Ascending aorta (tissue), 2 donors: ENCODE measurements at places on chromosomes 6 and 20. TPM values are rescaled to one million over a fixed set of nuclear protein-coding genes. Genes with fewer than 3 reads are reported as not detected.
A peak's percentile ranks its signal among the peaks of the same experiment; 100 is the strongest.

DNA sequence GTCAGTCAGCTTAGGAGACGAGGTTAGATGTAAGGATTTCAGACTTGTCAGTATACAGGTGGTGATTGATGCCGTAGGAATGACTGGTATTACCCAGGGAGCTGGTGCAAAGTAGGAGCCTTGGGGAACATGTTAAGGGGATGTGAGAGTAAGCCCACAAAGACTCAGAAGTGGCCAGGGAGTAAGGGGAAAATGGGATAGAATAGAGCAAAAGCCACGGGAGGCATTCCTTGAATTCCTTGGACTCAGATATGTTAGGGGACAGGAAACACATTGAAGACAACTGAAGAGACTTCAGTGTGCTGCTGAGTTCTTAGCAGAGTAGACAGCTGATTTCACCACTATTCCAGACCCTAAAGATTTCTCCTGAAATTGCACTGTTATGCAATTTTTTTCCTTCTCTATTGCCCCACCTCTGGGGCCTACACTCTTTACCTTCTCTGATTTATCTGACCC lies 1.2 kb upstream of the ACAT2 start:
- no peak for DNase-seq

- peak; percentile 27 for DNase-seq
Observed at GRCh38 chr20:25284131-25284601, 36.3 kb downstream of the PYGB start.

DNA sequence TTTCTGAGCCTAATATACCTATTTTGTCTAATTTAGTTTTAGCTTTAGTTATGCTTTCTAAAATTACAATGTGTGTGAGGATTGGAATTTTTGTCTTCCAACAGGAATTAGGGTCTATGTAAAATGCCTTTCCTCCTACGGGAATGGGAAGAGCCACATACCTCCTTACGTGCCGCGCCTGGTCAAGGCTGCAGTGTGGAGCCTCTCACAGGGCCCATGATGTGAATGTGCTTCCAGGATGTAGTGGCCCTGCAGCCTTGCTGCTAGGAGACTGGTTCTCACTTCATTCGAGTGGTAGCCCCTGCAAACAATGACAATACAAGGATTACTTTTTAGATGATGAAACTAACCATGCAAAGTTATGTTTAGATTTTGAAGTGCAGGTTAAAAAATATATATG lies 110.2 kb downstream of the SOBP start:
- DNase-seq: no peak

DNA sequence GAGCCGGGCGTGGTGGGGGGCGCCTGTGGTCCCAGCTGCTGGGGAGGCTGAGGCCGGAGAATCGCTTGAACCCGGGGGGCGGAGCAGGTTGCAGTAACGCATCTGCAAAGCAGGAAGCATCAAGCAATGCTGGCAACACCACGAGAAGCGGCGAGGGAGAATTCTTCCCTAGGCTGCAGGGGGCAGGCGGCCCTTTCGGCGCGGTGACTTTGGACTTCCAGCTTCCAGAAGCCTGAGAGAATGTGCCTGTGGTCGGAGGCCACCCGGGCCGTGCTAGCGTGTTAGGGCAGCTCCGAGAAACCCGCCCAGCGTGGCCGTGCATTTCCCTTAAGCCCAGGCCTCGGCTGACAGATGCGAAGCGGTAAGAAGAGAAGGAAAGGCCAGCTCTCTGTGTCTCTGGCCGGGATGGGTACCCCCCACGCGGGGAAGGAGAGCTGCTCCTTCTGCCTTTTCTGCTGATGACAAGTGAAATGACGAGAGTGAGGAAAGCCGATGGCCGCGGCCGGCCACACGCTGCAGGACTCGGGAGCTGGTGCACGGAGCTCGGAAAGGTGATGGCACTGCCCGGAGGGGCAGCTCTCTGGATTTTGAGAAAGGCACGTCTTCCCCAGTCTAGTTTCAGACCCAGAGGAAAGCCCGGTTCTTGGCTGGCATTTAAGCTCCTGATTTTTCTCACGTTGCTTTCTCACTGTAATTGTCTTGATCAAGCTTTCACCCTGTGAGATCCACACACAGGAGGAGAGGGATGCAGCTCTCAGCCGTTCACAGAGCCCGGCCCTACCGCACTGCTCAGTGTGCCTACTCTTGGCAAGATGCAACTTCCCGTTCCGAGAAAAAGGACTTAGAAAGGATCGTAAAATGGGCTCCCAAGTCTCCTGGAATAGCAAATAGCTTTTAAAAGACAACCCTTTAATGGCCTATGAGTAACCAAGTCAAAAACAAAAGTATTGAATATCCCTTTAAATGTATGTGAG lies 68.3 kb upstream of the EXOC2 start:
- no peak for DNase-seq

DNA sequence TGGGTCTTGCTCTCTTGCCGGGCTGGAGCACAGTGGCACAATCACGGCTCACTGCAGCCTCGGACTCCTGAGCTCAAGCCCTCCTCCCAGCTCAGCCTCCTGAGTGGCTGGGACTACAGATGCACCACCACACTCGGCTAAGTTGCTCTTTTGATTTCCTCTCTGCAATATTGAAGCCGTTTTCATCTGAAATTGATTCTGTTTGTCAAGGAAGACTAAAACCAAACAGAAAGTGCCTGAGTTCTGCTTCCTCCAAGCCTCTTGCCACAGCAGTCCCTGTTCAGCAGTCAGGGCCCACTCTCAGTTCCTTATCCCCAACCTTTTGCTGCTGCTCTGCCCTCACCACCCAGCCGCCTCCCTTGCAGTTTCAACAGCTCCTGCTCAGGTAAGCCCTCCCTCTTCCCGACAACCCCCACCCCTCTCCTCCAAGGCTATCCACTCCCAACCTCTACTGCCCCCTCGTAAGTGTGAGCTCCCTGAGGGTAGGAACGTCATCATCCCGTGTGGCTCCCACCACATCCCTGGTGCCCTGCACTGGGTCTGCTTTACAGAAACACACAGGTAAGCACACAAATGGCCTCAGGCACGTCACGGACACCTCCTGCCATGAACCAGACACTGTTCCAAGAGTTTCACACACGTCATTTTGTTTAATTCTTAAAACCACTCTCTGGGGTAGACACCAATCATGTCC lies 70.7 kb upstream of the TAB2 start:
- no peak for DNase-seq

DNA sequence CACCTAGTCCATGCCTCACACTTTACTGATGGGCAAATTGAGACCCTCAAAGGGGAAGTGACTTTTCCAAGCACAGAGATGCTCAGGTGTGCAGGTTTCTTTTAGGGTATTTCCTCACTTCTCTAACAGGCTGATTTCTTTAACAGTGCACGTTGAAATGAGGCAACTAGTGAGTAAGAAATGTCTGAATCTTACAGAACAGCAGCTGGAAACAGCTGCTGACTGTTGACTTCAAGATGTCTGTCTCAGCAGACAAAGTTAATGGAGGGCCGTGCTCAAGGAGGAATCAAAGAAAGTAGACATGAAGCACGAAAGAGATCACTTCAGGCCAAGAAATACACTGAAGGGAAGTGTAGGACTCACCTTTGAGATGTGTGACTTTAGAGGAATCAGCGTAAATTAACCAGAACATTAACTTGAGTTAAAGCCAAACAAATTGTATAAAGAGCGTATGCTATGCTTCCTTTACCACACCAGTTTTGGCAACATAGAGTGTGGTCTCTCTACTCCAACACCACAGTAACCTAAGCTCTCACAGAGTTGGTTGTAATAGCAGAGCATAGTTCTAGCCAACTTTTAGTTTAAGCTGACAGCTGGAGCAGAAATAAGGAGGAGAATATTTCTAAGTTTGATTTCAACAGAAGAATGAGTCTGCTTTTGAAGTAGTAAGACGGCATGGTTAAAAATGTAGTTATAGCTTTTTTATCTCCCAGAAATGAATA lies 60.9 kb downstream of the SAMD3 start:
- no peak for DNase-seq

DNA sequence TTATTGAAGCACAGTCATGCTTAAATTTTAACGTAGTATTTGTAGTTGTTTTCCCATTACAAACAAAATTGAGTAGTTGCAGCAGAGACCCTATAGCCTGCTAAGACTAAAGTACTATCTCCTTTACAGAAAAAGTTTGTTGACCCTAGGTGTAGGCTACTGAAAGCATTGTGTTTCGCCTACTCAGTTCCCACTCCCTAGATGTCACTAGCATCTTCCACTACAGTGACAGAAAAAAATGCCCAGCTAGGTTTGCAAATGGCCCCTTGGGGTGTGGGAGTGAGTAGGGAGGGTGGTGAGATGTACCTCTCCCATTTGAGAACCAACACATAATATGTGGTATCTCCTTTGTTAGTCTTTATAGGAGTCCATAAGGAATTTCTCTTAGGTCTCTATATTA lies 34.5 kb downstream of the UBR2 start:
- no peak for DNase-seq

HLA-DOB gene
- not detected for total RNA-seq

- peak; percentile 67 for DNase-seq
Observed at GRCh38 chr6:159788753-159789376, 537 bp downstream of the TCP1 start.

- peak; percentile 65 for DNase-seq
Observed at GRCh38 chr20:24991897-24992486, 559 bp downstream of the APMAP start.

DNA sequence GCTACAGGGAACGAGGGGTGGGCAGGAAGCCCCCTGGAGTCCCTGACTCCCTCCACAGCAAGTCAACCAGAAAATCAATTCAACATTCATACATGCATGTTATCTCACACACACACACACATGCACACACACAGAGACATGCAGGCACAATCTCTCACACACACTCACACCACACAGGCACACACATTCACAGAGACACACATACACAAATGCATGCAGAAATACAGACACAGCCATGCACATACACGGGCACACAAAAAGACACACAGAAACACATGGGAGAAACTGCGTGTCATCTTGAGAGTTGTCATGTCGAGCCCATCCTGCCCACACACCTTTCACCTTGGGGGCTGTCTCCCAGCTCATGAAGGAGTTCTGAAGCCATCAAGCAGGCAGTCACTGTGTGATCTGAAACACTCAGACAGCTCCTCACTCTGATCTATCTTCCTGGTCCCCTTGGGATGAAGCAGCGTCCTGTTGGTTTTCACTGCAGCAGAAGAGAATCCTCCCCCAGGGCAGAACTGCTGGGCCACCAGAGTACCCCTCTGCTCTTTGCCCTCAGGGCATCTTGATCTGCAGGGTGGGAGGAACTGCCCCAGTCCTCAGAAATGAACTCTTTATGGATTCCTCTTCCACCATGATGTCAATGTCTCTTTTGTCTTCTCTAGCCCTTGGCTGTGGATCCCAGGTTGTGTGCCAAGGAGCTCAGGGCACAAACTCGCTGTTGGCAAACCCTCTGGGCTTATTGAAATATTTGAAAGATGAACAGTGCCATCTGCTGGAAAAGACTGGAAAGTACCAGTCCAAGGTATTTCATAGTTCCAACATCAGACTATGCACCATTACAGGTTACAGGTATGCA lies 8.8 kb downstream of the RAET1L start:
- DNase-seq: no peak

HCK gene
- 16.8 TPM for total RNA-seq

- no peak for DNase-seq
Observed at GRCh38 chr6:36743538-36744303, 46.1 kb downstream of the RAB44 start.

SLC44A4 gene
- not detected for total RNA-seq

CENPW gene
- not detected for total RNA-seq

GRM4 gene
- total RNA-seq: not detected

DNA sequence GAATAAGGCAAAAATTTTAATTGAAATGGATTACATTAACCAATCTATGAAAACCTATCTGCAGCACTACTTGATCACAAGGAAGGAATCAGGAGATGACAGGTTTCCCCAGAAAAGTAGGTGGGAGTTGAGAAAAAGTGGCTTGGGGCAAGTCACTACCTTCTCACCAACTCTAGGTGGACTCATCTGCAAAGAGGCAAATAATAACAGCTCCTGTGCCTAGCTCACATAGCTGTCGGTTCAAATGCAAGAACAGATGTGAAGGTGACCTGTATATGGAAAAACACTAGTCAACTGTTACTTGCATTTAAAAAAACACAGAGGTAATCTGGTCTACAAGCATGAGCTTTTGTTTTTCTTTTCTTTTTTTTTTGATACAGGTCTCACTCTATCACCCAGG lies 67.2 kb downstream of the POPDC3 start:
- DNase-seq: no peak

PNLDC1 gene
- total RNA-seq: not detected

DNA sequence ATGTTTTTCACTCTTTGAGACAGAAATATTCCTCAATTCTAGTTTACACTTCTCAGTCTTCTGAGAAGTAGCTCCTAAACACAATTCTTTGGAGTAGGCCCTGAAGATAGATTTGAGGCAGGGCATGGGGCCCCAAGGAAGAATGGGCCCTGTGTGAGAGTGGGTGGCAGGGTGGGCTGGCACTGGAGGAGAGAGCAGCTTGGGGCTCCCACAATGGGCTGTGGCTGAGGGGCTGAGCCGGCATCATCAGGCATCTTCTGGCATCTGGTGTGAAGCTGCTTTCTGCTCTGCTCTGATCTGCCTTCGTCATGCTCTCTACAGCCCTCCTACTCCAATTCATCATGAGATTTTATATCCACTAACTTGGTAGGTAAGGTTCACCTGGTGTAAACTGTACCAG lies 88.2 kb downstream of the CDH26 start:
- DNase-seq: no peak

GRCh38 chr6:83384751-83385150 lies 46.1 kb downstream of the ME1 start:
- DNase-seq: no peak

CFAP61 gene
- not detected for total RNA-seq
